Activated CD4-positive, alpha-beta T cell treated with anti-CD3 and anti-CD28 coated beads for 48 hours (primary cell): ENCODE measurements at places on chromosomes 6 and 20.

GRCh38 chr6:15296735-15297134 is 50.9 kb downstream of the JARID2 start:
- DNase-seq, result peak; percentile 45

DNA sequence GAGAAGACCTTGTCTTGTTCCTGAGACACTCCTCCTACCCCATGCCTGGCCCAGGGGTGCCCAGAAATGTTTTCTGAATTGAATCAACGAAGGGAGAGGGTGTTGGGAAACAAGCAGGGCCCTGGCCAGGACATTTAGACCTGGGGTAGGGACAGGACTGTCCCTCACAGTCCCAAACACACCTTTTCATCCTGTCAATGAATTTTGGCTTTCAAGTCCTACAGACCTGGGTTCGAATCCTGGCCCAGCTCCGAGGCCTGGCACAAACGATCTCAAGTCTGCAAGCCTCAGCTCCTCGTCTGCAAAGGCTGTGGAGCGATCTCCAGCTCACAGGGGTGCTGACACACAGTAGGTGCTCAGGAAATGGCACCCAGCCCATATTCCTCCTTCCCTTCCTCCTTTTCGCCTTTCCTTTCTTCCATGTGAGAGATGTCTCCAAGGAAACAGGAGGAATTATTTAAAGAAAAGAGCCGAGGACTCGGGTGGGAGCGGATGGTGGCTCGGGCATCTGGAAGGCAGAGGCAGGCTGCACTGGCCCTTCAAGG is 7.3 kb upstream of the DLGAP4 start:
- no peak for DNase-seq

GRCh38 chr6:132122871-132123270 is 171.7 kb upstream of the CCN2 start:
- no peak for DNase-seq

- DNase-seq, result peak; percentile 67
Observed at GRCh38 chr20:3238616-3239025, 369 bp downstream of the SLC4A11 start.

DNA sequence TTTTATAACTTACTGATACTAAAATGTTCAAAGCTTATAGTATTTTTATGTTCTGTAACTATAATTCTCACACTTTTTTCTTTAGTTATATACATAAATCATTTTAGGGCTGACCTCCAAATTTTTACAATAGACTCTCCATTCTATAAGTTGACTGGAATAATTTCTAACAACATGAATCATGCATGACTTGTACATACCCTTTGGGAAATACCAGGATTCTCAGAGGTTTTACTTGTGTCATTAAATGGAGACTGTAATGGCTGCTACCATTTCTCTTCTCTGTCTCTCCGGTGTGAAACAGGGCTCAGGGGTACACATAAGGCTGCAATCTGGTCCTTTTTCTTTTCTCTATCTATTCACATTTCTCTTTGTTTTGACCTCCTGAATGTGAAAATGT is 222.2 kb upstream of the FLRT3 start:
- DNase-seq, result no peak

- no peak for DNase-seq
Observed at GRCh38 chr6:27052731-27053082, 194.8 kb upstream of the PRSS16 start.

DNA sequence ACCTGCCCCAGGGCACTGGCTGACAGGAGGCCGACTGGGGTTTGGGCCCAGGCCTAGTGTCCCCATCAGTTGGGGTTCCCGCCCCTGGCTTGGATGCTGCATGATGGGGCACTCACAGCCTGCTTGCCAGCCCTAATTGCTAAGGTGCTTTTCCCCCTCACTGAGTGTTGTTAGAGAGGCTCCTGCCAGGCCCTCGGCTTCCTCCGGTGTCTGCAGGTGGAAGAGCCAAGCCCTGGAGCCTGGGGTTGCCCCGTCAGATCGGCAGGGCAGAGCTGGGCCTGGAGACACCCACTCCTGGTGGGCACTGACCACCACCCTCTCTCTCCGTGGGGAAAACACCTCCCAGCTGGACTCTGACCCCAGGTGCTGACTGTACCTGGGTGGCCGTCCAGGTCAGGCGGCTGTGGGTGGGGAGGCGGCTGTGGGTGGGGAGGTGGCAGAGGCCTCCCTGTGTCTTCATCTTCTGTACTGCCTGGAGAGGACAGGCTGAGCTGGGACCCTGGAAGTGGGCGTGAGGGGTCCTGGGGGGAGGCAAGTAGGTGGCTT is 6.0 kb upstream of the CABLES2 start:
- DNase-seq, result no peak

DNA sequence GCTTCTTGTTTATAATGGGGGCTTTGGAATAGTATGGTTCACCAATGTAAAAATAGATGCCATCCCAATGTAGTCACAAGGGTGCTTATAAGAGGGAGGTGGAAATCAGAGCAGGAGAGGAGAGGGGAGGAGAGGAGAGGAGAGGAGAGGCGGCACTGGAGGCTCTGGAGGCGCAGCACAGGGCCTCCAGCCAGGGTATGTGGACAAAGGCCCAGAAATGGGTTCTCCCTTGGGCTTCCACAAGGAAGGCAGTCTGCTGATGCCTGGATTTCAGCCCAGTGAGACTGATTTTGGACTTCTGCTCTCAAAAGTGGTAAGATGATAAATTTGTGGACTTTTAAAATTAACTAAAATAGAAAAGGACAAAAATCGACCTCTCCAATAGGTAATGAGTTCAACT is 116.8 kb downstream of the RNASET2 start:
- DNase-seq, result no peak

DNA sequence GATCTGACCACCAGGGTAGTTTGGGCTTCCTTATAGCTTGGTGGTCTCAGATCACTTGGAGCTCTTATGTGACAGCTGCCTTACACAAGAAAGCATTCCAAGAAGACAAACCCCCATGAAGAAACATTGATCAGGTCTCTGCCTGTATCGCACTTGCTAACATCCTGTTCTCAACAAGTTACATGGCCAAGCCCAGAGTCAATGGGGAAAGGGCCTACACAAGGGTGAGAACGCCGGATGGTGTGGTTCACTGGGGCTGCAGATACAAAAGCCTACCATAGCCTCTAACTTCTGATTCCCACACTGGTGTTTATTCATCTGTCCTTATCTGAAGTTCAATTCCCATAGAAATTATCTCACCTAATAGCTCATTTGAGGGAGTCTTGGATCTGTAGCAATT is 235.5 kb downstream of the SYNDIG1 start:
- no peak for DNase-seq

GRCh38 chr20:40743141-40743775 is 54.2 kb upstream of the MAFB start:
- no peak for DNase-seq

DNA sequence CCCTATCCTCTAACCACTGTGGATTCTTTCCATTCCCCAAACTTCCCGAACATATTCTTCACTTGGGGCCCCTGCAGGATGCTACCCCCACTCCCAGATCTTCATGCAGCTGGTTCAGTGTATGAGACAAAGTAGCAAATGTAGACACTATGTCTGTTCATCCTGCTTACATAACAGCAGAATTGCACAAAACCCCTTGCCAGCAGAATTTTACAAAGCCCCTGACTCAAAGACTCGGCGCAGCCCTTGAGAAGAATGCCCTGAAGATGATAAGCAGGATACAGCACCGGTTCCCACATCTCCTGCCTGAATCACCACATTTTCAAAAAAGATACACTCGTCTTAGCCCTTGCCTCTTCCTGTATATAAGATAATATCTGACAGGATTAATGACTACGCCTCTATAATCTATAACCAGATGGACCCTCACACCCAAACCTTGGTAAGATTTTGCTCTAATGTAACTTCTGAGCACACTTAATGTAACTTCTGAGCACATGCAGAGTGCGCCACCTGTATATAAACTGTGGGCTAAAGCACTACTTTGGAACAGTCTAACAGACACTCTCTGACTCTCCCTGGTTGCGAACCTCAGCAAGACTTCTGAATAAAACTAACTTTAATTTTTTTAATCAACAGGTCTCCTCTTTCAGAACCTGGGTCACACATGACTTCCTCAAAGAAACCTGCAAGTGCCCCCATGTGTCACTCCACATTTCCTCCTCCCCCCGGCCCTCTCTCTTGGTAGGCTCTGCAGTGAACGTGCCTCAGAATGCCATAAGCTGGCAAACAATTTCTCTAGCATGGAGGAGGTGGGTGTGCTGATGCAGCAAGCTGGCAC is 28.7 kb downstream of the RALGAPA2 start:
- no peak for DNase-seq

GRCh38 chr6:81977486-81977885 is 225.0 kb upstream of the TENT5A start:
- no peak for DNase-seq

DNA sequence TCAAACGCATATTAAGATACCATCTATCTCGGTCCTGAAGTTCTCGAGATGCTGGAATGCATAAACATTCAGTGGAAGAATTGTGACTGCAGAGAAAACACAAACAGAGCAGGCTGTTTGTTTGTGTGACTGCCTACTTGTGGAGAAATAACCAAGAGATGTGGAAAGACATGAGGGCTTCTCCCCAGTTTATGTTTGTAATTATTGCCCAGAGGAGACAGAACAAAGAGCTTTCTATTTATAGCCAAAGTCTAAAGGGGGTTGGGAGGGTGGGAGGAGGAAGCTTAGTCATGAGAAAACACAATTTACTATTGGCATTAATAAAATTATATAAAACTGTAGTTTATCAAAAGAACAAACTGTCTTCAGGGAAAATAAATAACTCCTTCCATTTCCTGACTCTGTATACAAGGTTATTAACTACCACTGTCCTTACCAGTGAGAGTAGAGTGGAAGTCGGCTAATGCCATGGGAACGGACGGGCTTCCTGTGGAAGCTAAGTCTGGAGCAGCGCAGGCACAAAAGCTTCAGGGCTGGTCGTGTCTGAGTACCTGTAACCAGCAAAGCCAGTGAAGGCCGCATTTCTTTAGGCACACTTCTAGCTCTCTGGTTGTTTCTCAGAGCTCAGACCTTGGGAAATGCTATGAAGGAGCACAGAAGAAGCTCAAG is 200.2 kb upstream of the SUPT3H start:
- no peak for DNase-seq

GRCh38 chr6:43298565-43299337 is 691 bp downstream of the SLC22A7 start:
- no peak for DNase-seq

- DNase-seq, result no peak
Observed at GRCh38 chr6:34095741-34096140, 50.1 kb downstream of the GRM4 start.

- DNase-seq, result peak; percentile 51
Observed at GRCh38 chr6:31597006-31597405, 4.2 kb upstream of the NCR3 start.

GRCh38 chr20:44117296-44118184 is 69.4 kb downstream of the JPH2 start:
- DNase-seq, result no peak

DNA sequence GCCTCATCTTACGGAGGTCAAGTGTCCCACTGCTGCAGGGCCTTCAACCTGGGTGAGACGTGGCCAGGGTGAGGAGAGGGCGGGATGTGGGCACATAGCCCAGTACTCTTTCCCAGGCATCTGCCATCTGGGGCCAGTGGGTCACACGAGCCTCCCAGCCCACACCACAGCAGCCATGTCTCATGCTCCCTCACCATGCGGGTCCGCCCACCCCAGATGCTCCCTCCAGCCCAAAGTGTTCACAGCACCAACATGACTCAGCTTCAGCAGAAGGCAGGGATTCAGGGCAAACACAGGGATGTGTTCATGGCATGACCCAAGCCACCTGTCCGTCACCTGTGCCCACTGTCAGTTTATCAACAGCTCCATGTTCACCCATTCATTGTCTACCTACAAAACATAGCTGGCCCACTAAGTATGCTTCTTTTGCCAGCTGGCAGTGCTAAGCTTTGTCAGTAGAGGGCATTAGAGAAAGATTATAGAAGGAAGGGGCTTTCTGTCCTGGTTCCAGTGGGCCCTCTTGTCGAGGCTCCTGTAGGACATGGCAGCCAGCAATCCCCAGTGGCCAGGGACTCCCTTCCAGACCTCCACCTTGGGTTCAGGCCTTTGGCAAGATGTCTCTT is 109.2 kb downstream of the FOXF2 start:
- no peak for DNase-seq

DNA sequence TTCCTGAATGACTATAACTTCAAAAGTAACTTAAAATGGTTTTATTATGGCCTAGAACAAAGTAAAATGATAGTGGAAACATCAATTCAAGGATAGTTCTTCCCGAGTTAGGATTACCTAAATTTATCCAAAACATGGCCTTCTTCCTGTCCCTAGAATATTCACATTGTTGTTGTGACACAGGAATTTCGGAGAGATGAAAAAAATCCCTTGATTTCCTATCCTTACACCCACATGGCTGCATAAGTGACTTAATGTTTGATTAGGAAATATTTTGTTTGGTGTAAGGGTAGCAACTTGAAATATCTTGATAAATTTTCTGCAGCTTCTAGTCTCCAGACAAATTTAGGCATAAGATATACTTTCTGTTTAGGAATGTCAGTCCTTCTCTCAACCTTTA is 27.8 kb downstream of the ZNF451 start:
- DNase-seq, result no peak

GRCh38 chr6:26501482-26501986 is 1.4 kb downstream of the BTN1A1 start:
- DNase-seq, result peak; percentile 53
